ENCODE measurements at places on chromosomes 7 and 10.

- no peak for DNase-seq
Observed at GRCh38 chr10:119526621-119527592, 15.6 kb downstream of the RGS10 start.

GRCh38 chr10:119112056-119112455 is 8.1 kb downstream of the DENND10 start:
- no peak for DNase-seq

GRCh38 chr10:43054593-43054992 is 22.3 kb upstream of the RET start:
- no peak for DNase-seq

DNA sequence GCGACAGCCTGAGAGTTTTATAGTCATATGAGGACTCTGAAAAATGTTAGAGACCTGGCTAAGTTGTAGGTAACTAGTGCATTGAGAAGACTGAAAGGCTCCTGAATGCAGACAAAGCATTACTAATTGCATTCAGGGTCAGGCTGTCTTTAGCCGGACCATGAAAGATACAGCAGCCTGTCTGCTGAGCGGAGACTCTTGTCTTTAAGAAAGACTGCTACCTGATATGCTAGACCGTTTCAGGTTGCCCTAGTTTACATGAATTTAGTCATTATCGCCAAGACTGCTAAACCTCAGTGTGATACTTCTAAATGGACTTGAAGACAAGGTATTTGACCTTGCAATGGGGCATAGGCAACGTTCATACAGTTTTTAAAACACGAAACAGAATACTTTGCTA is 81.2 kb downstream of the BMPR1A start:
- no peak for DNase-seq

DNA sequence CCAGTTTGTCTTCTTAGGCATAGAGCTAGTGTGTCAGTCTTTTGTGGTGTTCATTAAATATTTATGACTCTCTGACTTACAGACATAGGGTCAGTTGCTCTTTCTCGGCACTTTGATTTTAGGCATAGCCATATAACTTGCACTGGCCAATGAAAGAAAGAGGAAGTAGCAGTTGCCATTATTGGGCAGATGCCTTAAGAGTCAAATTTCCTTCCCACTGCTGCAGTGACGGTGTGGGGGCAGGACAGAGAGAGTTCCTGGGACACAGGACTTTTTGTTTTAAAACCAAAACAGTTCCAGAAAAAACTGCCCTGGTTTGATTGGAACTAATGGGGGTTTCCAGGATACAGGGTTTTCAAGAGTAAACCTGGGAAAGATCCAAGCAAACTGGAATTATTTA is 60.2 kb upstream of the PHF14 start:
- DNase-seq, result no peak

GRCh38 chr7:42549866-42550485 is 313.0 kb upstream of the GLI3 start:
- no peak for DNase-seq

- no peak for DNase-seq
Observed at GRCh38 chr7:37683246-37684120, at the start of gene GPR141. Gene GPR141, plus strand, starts transcription at chr7:37683766. Its CDS starts 56,628 bp downstream, at chr7:37740394.

GRCh38 chr10:633279-634245 is 55.9 kb downstream of the DIP2C start:
- DNase-seq, result no peak

- no peak for DNase-seq
Observed at GRCh38 chr7:20661884-20662283, 46.4 kb downstream of the ABCB5 start.

GRCh38 chr7:112414855-112415490 is 35.3 kb upstream of the IFRD1 start:
- no peak for DNase-seq

GRCh38 chr7:32670110-32671025 is 175.1 kb downstream of the AVL9 start:
- DNase-seq, result no peak

GRCh38 chr7:13457790-13458189 is 531.7 kb downstream of the ETV1 start:
- DNase-seq, result no peak

GRCh38 chr7:132580717-132581285 is 4.5 kb upstream of the PLXNA4 start:
- DNase-seq, result no peak

- DNase-seq, result no peak
Observed at GRCh38 chr10:126059076-126059826, 162.9 kb downstream of the FANK1 start.

DNA sequence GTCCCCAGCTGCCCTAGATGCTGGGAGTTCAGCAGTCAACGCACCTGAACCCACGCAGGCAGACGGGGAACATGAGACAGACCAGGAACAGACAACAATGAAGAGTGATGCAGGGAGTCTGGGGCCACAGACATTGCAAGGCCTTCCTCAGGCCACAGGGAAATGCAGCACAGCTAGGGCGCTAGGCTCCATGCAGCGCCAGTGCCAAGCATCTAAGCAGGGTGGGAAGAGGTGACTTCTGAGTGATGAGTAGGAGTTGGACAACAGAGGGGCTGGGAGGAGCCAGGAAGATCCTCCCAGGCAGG is 7.7 kb upstream of the RET start:
- DNase-seq, result no peak

DNA sequence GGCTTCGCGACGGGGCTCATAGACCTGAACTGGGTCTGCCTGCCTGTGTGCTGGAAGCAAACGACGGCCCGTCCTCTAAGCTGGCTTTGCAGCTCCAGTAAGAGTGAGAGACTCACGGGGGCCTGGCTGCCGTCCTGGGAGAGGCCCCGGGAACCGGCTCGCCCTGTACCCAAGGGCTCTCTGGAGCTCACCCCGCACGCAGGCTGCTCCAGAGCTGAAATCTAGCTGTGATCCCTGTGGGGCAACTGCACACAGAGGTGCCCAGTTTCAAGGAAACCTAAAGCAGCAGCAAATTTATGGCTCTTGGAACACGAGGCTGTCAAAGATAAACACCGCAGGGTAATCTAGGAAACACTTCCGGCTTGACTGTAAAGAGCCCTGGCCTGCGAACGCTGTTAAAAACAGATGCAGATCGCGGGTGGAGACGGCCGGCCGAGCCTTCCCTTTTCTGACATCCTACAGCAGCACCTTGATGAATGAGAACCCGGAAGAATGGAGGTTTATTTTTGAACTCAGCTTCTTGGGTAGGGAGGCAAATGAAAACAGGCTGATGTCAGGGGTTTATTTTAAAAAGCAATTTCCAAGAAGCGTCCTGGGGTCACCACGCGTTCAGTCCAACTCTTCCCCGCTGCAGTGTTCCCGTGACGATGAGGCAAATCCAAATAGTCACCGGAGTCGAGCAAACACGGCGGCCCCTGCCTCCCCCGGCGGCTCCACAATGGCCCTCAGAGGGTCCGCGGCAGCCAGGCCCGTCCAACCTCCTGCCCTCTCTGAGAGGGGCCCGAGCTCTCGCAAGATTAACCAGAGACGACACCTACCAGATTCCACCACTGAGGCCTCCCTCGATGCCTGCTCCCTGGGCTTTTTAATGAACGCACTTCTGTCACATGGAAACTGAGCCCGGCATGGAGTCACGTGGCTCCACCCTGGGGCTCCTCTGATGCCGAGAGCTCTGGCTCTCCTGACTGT is 29.6 kb downstream of the AMZ1 start:
- DNase-seq, result no peak

DNA sequence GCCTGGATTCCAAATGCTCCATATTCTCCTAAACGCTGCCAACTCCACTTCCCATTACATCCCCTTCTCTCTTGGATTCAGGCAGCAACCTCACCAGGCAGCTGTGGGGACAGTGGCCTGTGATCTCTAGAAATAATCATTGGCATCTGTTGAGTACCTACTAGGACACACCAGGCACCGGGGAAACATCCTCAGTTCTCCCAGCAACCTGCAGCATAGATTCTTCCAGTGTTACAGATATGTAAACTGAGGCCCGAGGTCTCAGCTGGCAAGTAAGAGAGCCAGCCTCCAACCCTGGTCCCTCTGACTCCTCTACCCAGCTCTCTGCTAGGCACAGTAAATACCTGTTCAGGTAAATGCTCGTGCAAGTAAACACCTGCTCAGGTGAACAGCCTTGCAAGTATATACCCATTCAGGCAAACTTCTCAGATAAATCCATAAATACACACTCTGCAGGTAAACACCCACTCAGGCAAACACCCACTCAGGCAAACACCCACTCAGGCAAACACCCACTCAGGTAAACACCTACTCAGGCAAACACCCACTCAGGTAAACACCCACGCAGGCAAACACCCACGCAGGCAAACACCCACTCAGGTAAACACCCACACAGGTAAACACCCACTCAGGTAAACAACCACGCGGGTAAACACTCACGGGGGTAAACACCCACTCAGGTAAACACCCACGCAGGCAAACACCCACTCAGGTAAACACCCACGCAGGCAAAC is 18.7 kb downstream of the ASB13 start:
- DNase-seq, result no peak

DNA sequence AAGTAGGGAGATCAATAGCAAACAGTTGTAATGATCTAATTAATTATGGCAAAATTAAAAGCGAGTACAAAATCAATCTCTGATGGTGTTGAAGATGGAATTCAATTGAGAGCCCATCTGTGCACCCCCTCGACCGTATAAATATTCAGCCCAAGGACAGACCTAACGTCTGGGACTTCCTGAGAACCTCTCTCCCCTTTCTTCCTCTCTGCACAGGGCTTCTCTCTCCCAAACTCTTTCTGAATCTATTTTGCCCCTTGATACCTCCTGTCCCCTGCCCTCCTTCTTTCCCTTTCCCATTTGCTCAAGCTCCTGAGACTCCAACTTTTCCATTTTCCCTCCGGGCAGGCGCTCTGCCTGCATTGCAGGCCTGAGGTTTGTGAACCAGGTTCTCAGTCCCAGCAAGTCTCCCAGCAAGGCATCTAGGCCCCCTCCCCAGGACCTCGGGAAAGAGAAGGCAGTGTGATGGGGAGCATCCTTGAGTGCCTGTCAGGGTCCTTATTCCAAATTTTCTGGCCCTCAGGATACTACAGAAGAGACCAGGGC is 8.5 kb upstream of the PAX2 start:
- no peak for DNase-seq

DNA sequence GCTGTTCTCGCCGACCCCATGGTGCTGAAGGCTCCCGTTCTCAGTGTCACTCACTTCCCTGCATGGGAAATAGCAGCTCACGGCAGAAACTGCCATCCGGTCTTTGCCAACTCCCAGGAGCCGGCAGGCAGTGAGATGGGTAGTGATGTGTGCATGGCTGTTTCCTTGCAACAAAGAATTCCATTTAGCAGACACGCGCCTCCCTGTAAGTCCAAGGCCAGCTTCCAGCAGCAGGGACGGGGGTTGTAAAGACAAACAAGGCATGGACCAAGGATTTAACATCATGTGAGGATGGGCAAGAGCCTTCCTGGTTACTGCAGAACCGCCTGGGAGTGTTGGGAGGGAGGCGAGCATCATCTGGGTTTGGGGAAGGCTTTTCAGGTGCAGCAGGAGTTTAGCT is 273.1 kb downstream of the GLRX3 start:
- DNase-seq, result no peak

DNA sequence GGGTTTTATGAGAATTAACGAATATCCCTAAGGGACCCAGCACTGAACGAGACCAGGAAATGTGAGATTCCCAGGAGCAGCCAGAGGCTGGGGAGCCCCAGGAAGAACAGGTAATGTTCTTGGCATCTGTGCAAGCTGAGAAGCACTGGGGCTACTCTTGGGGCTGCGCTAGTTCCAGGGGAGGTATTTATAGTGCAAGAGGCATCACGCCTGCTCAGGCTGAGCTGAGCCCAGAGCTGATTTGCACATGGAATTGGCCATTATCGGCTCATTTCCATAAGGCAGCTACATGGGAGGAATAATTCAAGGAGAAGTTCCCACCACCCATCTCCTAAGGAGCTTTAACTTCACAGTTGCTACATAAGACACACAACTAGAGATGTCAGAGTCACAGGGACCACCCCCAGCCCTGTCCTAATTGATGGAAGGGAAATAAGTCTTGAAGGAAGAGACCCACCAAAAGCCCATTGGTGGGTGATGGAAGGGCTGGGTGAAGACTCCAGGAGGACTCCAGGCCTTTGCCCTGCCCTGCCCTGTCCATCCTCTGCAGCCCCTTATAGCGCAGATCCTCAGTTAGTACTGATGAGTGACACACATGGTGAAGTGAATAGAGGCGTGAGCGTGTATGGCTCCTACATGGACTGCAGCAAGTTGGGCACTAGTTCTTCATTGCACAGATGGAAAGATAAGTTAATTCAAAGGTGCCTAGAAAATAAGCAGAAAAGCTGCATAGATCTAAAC is 178.9 kb downstream of the GRID1 start:
- no peak for DNase-seq

- DNase-seq, result no peak
Observed at GRCh38 chr7:117403737-117404136, 23.6 kb downstream of the ASZ1 start.

DNA sequence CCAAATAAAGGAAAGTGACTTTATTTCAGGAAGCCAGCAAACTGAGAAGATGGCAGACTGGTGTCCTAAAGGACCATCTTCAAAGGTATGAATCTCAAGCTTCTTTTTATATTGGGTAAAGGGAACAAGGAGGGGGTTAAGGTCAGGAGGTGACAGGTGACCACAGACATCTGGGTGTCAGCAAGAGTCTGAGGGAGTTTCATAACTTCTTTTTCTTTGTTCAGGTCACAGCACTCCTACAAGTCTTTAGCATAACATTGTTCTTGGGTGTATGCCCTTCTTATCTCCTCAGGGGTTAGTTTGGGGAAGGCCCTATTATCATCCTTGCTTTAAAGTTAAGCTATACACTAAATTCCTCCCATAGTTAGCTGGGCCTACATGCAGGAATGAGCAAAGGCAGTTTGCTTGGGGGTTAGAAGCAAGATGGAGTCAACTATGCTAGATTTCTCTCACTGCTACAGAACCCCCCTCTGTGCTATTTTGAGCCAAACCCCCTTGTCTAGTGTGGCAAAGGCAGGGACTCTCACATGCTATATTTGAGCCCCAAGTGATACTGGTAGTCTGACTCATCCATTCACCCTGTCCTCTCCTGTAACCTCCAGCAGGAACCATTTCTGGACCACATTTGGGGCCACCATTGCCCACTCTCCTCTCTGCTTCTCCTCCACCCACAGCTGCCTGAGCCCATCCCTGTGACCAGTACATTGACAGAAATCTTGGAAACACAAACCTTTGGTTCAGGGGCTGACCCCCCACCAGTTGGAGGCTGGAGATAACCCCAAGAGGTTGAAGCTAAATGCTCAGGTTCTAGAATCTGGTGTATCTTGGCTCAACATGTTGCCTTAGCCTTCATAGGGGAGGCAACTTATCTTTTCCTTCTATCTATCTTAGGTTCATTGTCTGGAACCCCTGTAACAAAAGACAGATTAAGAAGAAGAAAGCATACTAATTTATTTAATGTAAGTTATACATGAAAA is 55.5 kb upstream of the LRGUK start:
- DNase-seq, result no peak

DNA sequence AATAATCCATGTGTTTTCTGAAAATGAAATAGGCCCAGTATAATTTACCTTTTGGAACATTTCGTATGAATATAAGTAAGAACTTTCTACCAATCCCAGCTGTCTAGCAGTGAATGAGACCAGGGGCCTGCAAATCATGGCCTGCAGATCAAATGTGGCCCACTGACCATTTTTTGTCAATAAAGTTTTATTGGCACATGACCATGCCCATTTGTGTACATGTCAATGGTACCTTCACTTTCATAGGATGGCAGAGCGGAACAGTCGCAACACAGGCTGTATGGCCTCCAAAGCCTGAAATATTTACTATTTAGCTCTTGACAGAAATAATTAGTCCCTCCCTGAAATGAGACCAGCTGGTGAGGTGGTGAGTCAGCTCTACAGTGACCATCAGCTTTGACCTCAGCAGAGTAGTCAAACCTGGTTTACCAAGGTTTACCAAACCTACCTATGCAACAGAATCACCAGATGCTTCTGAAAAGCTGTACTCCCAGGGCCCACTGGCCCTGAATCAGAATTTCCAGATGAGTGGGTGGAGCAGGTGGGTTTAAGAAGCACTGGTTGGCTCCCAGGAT is 13.8 kb upstream of the C10orf90 start:
- no peak for DNase-seq

Measured in activated B cell treated with CpG ODN at 0.5 μM for 24 hours (primary cell).